ENCODE measurements at places on chromosomes 13 and 19. TPM values are rescaled to one million over a fixed set of nuclear protein-coding genes. Genes with fewer than 3 reads are reported as not detected.

The DLEU7 gene
- 0.07 TPM for polyA plus RNA-seq

The KIR2DL1 gene
- 0.11 TPM for polyA plus RNA-seq

DNA sequence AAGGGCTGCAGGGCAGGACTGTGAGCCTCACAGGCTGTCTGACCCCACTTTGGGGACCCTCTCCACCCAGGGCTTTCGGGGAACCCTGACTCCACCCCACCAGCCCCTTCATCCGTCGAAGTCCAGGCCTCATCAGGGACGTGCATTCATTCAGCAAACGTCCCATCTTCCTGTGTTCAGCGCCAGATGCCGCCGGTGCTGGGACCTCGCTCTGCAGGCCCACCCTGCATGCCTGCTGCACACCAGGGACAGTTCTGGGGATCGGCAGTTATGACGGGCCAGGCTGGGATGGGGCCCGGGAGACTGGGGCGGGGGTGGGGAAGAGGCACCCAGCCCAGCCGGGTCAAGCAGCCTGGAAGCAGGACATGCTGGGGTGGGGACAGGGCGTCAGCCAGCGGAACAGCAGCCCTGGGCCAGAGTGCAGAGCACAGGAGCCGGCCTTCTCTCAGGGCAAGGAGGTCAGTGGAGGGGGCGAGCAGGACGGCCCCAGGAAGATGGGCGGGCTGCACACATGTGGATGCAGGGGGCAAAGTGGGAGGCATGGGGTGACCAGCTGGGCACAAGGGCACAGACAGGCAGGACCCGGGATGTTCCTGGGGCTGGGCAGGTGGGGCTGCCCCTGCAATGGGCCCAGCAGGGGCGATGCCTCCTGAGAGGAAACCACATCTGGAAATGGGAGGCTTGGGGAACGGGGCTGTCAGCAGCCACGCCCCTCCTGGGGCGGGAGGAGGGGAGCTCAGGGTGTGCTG is 5.1 kb downstream of the GAMT start:
- peak; percentile 80 for DNase-seq

DNA sequence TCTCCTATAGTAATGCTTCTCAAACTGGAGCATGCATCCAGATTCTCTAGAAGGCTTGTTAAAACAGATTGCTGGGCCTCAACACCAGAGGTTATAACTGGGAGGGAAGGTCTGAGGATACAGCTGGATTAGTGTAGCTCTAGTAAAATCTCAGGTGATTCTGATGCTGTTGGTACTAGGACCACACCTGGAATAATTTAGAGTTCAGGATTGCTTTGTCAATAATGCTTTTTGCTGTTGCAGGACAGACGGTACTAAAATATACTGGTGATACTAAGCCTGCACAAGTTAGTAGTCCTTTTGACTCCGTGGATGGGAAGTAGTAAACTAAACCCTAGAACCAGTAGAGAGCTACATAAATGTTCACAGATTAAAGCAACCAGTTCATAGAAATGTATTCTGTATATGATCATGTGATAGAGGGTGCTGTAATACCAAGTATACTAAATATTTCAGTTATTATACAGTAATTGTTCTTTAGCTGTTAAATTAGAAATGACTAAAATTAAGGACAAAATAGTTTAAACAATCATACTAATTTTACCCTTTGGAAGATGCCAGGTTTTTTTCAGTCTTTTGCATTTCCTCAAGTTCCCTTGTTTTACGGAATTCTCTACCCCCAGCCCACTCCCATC is 258.2 kb upstream of the STARD13 start:
- DNase-seq = no peak

DNA sequence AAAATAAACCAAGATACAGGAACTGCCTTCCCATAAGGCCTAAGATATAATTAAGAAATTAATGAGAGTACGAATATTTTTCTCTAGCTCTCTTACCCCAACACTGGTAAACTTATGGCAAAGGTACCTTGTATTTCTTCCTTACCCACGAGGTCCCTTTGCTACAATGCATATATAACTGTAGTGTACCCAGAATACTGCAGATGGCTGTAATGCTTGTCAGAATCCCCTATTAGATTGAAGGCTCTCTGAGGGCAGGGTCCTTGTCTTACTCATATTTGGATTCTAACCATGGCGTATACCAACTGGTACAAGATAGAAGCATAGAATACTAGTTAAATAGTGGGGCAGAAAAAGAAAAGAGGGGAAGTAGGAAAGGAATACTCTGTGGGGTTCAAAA is 15.1 kb downstream of the SLC25A30 start:
- no peak for DNase-seq

The PRODH2 gene
- not detected for polyA plus RNA-seq

DNA sequence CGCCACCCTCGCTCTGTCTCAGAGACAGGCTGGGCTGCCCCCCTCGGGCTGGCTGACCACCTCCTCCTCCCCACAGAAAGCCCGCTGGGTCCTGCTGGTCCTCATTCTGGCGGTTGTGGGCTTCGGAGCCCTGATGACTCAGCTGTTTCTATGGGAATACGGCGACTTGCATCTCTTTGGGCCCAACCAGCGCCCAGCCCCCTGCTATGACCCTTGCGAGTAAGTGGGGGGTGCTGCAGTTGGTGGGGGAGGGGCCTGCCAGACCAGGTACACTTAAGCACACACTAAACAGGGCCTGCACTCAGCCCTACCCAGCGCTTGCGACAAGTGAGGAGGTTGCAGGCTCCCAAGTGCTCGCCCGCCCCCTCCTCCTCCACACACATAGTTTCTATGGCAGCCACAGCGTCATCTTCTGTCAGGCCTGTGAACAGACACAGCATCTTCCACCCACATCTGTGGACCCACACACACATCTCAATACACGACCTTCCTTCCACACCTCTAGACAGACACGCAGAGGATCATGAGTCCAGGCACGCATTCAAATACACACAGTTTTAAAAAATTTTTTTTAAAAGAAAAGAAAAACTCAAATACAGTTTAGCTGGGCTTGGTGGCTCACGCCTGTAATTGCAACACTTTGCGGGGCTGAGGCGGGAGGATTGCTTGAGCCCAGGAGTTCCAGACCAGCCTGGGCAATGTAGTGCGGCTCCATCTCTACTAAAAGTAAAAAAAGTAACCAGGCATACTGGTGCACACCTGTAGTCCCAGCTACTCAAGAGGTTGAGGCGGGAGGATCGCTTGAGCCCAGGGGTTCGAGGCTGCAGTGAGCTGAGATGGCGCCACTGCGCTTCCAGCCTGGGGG is 18.4 kb downstream of the PLD3 start:
- no peak for DNase-seq

The RSPH6A gene
- not detected for polyA plus RNA-seq
